GM23248 (cell line): ENCODE measurements at places on chromosomes 7 and 10.

- DNase-seq: no peak
Measured at GRCh38 chr10:83371696-83372490, 767.4 kb upstream of the GHITM start.

- no peak for DNase-seq
Measured at GRCh38 chr7:2037301-2037807, 195.4 kb downstream of the MAD1L1 start.

DNA sequence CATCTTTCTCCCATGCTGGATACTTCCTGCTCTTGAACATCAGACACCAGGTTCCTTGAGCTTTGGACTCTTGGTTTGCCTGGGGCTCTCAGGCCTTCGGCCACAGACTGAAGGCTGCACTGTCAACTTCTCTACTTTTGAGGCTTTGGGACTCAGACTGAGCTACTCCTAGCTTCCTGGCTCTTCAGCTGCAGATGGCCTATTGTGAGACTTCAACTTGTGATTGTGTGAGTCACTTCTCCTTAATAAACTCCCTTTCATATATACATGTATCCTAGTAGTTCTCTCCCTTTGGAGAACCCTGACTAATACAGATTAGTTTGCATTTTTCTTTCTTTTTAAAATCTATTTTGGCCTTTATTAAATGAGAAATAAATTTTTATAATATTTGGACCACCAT is 276.2 kb upstream of the SEMA3C start:
- peak; percentile 33 for DNase-seq

DNA sequence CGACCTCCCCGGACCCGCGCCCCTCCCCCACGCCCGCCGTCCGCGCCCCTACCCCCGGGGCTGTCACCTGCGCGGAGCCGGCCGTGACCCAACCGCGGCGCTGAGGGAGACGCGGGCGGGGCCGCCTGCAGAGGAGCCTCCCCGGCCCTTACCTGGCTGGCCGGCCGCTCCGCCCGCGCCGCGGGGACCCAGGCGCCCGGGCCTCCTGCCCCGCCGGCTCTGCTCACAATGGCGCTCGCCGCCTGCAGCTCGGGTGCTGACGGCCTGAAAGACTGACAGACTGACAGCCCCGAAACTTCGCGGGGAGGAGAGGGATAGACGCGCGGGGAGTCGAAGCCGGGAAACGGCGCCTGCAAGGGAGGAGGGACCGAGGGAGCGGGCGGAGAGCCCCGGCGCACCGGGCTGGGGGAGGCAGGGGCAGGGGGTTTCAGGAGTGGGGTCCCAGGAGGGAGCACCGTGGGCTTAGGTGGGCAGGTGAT is 393 bp downstream of the ZNF467 start:
- peak; percentile 27 for DNase-seq

- no peak for DNase-seq
Measured at GRCh38 chr10:47077941-47078340, 166.7 kb downstream of the PTPN20 start.

DNA sequence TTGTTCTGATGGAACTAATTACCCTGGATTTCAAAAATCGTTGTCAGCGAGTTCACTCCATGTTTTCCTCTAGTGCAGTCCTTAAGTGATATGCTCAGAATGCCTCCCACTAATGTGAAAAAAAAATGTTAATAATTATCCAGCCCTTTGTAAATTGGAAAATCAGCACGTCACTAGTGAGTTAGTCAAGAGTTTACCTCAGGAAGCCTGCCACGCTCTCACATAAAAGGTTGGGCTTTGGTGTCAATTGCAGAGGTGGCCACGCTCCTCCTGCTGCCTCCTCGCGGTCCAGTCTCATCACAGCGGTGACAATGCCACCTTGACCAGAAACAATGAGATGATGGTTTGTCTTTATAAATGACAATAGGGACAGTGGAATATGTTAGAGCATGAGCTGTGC is 22.5 kb downstream of the UPP1 start:
- DNase-seq: no peak

- DNase-seq: no peak
Measured at GRCh38 chr7:15397922-15398760, 163.7 kb downstream of the AGMO start.

- DNase-seq: peak; percentile 60
Measured at GRCh38 chr7:42932811-42933591, 825 bp downstream of the MRPL32 start.

GRCh38 chr7:129667116-129667515 is 55.6 kb downstream of the NRF1 start:
- no peak for DNase-seq

- DNase-seq: no peak
Measured at GRCh38 chr7:73678862-73679261, 4.4 kb downstream of the DNAJC30 start.

- DNase-seq: no peak
Measured at GRCh38 chr10:4183761-4184261, 398.8 kb upstream of the KLF6 start.

- DNase-seq: no peak
Measured at GRCh38 chr10:26962835-26963234, 102.1 kb upstream of the ABI1 start.

GRCh38 chr7:129502708-129503685 is 666 bp downstream of the SMKR1 start:
- DNase-seq: no peak

- peak; percentile 92 for DNase-seq
Measured at GRCh38 chr7:130207642-130208041, at the start of gene SSMEM1. SSMEM1 (plus strand) TSS chr7:130207860; CDS start chr7:130207911, 51 bp downstream.

GRCh38 chr7:101134399-101134980 is 7.6 kb downstream of the SERPINE1 start:
- DNase-seq: peak; percentile 58

- DNase-seq: peak; percentile 82
Measured at GRCh38 chr7:27172823-27173510, 1.2 kb downstream of the HOXA10 start.

GRCh38 chr7:99109108-99110051 is 34.5 kb downstream of the SMURF1 start:
- DNase-seq: peak; percentile 44
